ENCODE measurements at places on chromosomes 6 and 20.

- DNase-seq, result no peak
Observed at GRCh38 chr6:25868436-25869183, 5.4 kb downstream of the SLC17A3 start.

GRCh38 chr20:56779452-56780143 is 150.5 kb downstream of the TFAP2C start:
- DNase-seq, result no peak

DNA sequence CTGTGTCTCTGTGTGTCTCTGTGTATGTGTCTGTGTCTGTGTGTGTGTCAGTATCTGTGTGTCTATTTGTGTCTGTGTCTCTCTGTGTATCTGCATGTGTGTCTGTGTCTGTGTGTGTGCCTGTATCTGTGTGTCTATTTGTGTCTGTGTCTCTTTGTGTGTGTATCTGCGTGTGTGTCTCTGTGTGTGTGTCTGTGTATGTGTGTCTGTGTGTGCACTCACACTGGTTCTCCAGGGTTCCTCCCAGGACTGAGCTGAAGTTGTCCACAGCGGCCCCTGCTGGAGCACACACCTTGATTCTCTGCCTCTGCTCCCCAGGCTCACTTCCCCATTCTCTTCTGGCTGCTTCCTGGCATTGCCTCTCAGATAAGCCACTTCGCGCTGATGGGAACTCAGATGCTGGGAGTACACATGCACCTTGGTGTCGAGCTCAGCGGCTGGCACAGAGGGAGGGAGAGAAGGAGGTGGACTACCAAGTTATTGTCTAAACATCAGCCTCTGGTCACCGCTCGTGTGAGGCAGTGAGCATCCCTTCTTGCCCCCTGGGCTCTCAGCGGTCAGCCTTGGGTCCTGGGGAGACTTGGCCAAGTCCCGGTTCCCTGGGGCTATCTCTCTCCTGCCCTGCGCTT is 104.9 kb upstream of the NXT1 start:
- DNase-seq, result peak; percentile 63

DNA sequence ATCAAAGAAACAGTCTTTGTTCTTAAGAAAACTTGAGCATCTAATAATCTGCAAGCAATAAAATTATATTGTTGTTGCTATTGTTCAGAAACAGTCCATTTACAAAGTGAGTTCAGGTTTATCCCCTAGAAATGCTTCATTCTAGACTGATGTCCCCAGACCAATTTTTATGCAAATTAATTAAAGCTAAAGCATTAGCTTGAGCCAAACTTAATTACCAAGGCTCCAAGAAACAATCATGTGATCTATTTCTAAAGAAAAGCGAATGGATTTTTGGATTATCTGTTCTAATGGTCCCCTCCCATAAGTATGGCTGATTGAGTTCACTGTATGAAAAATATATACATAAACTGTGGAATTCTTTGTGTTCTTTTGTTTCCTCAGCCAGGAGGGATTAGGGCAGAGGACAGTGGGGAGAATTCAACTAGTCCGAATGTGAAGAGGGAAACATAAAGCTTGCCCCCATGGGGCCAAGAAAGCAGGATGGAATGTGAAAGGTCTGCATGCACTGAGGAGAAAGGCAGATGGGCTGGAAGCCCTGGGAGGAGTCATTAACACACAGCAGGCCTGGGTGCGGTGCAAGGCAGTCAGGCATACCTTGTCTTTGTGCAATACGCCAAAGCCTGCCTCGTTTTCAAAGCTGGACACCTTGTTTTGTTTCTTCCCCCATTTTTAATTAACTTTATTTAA is 597.1 kb downstream of the KIF16B start:
- no peak for DNase-seq

DNA sequence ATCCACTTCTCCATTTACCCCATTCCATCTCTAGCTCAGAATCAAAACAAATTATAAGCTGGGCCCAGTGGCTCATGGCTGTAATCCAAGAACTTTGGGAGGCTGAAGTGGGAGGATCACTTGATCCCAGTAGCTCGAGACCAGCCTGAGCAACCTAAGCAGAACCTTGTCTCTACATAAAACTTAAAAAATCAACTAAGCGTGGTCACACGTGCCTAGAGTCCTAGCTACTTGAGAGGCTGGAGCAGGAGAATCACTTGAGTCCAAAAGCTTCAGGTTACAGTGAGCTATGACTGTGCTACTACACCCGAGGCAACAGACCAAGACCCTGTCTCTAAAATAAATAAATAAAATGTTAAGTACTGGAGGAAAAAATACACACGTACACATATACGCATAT is 74.7 kb upstream of the RUNX2 start:
- DNase-seq, result no peak

GRCh38 chr20:39800111-39800510 is 838.0 kb downstream of the DHX35 start:
- DNase-seq, result peak; percentile 5

GRCh38 chr6:75065523-75065922 is 140.3 kb downstream of the COL12A1 start:
- no peak for DNase-seq

DNA sequence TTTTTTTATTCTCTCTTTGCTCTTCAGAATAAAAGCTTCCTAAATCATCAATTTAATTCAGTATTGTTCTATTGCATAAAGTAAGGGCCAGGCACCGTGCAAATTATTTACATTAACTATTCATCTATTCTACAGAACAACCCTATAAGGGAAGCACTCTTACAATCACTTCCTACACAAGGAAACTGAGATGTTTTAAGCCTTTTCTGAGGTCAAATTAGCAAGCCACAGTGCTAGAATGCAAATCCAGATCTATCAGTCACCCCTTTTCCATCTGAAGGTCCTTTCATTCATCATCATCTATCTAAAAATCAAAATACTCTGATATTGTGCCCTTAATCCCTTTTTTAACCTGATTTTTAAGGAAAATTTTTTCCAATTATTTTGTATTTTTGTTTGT is 31.2 kb downstream of the FRK start:
- no peak for DNase-seq

- DNase-seq, result no peak
Observed at GRCh38 chr20:4151991-4152695, 136.8 kb upstream of the RNF24 start.

GRCh38 chr6:10976571-10976970 is 67.5 kb downstream of the ELOVL2 start:
- DNase-seq, result no peak
